ENCODE measurements at places on chromosomes 3 and 15.
A peak's percentile ranks its signal among the peaks of the same experiment; 100 is the strongest.

- no peak for DNase-seq
Measured at GRCh38 chr3:157220883-157221282, 60.9 kb upstream of the CCNL1 start.

- no peak for DNase-seq
Measured at GRCh38 chr15:80151148-80151547, 1.7 kb upstream of the FAH start.

GRCh38 chr3:45579251-45579650 is 15.3 kb upstream of the LIMD1 start:
- no peak for DNase-seq

DNA sequence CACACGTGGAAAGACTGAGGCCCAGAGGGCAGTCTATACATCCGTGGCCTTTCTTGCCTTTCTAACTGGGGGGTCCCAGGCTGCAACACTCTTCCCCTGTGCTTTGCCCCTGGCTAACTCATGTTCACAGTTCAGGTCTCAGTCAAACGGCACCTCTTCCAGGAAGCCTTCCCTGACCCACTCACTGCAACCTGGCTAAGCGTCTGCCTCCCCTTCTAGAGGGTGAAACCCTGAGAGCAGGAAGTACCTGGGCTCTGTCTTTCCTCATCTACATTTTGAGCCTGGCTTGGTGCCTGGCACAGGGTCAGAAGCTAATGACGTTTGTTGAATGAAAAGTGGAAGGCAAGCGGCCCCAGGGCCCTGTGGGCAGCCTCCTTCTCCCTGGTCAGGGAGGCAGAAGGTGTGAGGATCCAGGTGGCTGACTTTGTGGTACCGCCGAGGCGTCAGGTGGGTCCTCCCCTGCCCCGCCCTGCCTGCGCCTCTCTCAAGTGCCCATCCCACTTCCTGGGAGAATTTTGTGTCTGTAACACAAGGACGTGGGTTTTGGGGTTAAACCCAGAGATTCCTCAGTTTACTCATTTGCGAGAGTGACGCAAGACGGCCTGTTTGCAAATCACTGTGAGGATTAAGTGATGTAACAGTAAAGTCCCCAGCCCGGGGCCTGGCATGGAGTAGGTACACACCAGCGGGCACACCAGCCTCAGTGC is 32.1 kb downstream of the DNASE1L3 start:
- no peak for DNase-seq

DNA sequence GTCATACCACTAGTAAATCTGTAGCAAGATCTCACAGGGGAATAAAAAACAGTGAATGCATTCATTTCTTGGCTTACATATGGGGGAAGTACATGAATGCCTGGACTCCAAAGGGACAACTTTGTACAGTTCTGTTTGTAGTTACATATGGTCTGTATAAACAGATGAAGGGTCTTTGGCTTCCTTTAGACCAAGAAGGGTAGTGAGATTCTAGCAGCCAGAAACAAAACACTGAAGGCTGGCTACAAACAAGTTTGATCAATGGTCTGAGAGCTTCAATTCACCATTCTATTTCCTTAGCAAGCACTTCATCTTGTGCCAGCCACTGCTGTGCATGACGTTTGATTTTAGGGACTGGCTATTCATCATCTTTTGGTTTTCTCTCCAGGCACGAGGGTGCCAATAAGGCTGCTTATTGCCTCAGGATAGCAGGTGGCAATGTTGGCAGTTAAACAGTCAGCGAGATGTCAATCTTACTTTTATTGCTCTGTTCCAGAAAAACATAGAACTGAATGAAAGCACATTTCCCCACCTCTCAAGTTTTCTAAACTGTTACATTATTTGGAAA is 313.7 kb upstream of the COL8A1 start:
- DNase-seq, result no peak

GRCh38 chr3:134432236-134432635 is 53.5 kb downstream of the ANAPC13 start:
- no peak for DNase-seq

DNA sequence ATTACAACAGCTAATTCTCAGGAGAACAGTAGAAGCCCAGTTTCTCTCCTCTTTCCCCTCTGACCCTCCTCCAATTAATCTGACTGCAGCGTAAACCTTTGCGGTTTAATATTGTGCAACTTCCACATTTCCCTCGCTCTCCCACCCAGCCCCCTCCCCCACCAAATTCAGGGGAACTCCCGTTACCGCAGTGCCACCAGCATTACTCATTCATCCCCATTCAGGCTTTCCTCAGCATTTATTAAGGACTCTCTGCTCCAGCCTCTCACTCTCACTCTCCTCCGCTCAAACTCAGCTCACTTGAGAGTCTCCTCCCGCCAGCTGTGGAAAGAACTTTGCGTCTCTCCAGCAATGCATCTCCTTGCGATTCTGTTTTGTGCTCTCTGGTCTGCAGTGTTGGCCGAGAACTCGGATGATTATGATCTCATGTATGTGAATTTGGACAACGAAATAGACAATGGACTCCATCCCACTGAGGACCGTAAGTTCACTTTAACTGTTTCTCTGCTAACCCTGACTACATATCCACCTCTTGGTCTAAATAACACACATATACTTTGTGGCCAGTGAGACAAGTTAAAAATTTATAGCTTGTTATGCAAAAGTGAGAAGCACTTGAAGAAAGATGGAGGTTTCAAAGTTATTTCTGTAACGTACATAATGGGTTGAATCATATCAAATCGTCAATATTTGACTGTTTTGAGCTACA is at the start of gene PTX3:
Gene PTX3 (plus strand): TSS at position 268 of the 709 bp plus-strand sequence. CDS start 84 bp downstream, at position 352.
- peak; percentile 92 for DNase-seq

GRCh38 chr3:108588601-108589000 is 637 bp downstream of the CIP2A start:
- no peak for DNase-seq

- DNase-seq, result no peak
Measured at GRCh38 chr15:44570361-44570760, 33.4 kb downstream of the EIF3J start.

Measured in fibroblast of lung (primary cell).